ENCODE measurements at places on chromosomes 6 and 20. TPM values are rescaled to one million over a fixed set of nuclear protein-coding genes. Genes with fewer than 3 reads are reported as not detected.

GRCh38 chr20:19589787-19590362, 168.2 kb upstream of the RIN2 start:
- no peaks in the 10 kb centered on the region for H3K36me3 ChIP-seq
- no peaks in the 10 kb centered on the region for H3K27me3 ChIP-seq
- no peak overlapping the region for H3K4me3 ChIP-seq

GRCh38 chr20:20731945-20732296, 19.5 kb upstream of the RALGAPA2 start:
- no peaks in the 10 kb centered on the region for H3K36me3 ChIP-seq
- no peak for DNase-seq
- no peak overlapping the region for H3K27ac ChIP-seq
- H3K4me1 ChIP-seq = peaks cover 11% of the 10 kb centered on the region
- H3K27me3 ChIP-seq = peaks cover 13% of the 10 kb centered on the region

DNA sequence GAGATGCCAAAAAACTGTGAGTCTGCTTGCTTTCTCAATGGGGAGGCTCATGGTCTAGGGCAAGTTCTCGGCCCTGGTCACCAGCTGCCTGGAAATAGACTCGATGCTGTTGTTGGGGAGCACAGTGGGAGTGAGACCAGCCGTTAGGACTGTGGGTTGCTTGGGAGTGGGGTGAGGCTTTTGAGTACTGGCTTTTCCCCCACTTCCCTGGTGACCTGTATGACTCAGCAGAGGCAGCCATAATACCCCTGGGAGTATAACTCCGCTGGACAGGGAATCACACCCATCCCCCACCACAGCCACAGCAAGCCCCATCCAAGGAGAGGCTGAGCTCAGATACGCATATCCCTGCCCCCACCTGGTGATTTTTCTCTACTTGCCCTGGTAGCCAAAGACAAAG, 48.9 kb upstream of the OGFRL1 start:
- no peaks in the 10 kb centered on the region for H3K36me3 ChIP-seq
- no peaks in the 10 kb centered on the region for H3K4me1 ChIP-seq
- H3K4me3 ChIP-seq = no peak overlapping the region
- H3K27me3 ChIP-seq = peaks cover 5% of the 10 kb centered on the region
- H3K27ac ChIP-seq = no peak overlapping the region

- H3K36me3 ChIP-seq = no peaks in the 10 kb centered on the region
- H3K27me3 ChIP-seq = no peaks in the 10 kb centered on the region
- H3K4me3 ChIP-seq = no peak overlapping the region
- DNase-seq = no peak
These were observed 89.4 kb upstream of the PAK5 start for GRCh38 chr20:9928281-9928737.

- peaks cover 46% of the 10 kb centered on the region for H3K4me1 ChIP-seq
- no peaks in the 10 kb centered on the region for H3K27me3 ChIP-seq
- H3K36me3 ChIP-seq = no peaks in the 10 kb centered on the region
- peak; percentile 81 for DNase-seq
- H3K27ac ChIP-seq = no peak overlapping the region
These were observed 5.1 kb downstream of the HLA-DMA start for GRCh38 chr6:32947552-32948465.

GRCh38 chr20:53826597-53827291, 233.1 kb upstream of the ZNF217 start:
- no peak for DNase-seq
- H3K27ac ChIP-seq = peak overlapping the region; percentile 56
- no peaks in the 10 kb centered on the region for H3K27me3 ChIP-seq
- H3K36me3 ChIP-seq = no peaks in the 10 kb centered on the region

GRCh38 chr20:39553120-39553519, 591.0 kb downstream of the DHX35 start:
- H3K4me1 ChIP-seq = no peaks in the 10 kb centered on the region
- no peaks in the 10 kb centered on the region for H3K27me3 ChIP-seq
- no peak overlapping the region for H3K27ac ChIP-seq
- no peak for DNase-seq
- H3K36me3 ChIP-seq = no peaks in the 10 kb centered on the region

DNA sequence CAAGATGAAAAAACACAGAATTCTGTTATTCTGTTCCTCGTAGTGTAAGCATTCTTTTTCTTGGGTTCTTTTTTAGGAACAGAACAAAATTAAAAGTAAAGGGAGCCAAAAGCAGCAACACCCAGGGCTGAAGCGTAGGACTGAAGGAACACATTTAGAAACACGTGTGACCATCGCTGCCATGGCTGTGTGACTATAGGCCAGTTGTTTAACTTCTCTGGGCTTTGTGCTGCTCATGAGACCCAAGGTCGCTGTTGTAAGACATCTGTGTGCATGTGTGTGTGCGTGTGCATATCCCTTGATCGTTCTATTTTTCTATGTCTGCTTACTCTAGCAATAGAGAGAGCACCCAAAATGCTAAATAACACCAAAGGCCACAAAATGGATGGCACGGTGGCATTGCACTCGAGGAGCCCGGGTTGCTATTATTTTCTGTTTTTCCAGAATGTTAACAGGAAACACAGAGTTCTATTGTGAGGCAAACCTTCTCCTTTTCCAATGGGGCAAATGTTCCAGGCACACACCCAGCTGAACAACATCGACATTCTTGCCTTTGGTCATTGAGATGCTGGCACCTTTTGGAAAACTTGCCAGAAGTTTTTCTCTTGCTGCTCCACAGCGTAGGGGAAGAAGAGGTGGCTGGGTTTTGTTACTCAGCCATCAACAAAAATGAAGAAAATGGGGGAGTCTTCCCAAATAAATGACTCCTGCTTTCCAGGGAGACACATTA, 267.8 kb upstream of the ECI2 start:
- DNase-seq = no peak
- H3K27ac ChIP-seq = no peak overlapping the region
- H3K4me3 ChIP-seq = no peak overlapping the region
- no peaks in the 10 kb centered on the region for H3K27me3 ChIP-seq

GRCh38 chr20:63129991-63130657, 85.8 kb downstream of the YTHDF1 start:
- no peaks in the 10 kb centered on the region for H3K36me3 ChIP-seq
- no peak overlapping the region for H3K27ac ChIP-seq
- DNase-seq = no peak
- H3K27me3 ChIP-seq = peaks cover 2% of the 10 kb centered on the region

DNA sequence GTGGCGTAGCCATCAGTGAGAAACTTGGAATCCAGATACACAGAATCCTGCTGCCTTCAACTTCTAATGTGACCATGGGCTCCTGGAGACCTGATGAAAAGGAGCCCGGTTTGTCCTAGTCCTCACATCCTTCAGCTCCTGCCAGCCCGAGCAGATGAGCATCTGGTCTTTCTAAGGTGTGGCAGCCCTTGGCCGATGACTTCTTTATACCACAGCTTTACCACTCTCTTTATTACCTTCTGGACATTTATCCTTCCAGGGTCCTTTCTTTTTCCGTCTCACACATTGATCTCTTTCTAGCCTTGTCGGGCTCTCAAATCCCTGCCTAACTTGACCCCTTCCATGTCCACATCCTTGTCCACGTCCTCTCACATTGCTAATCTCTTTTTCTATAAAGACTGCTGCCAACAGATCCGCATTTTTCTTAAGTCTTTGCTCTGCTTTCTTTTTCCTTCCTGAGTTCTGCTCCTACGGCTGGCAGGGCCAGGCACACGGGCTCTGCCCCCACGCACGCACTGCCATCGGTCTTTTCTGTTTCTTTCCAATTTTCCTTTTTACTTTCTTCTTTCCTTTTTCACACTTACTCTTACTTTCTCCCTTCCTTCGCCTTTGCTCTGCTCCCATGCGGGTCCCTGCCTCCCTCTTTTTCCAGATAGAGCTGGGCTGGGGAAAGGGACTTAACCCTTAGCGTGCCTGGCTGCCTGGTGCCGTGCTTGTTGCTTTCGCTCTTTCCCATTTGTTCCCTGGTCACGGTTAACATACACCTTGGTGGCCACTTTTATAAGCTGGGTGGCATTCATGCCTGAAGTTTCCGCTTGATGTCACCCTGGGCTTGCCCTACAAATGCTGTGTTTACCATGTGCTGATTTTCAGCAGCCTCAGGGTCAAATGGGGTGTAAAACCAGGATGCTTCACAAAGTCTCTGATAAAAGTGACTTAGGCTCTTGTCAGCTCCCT, 9.4 kb upstream of the GMPR start:
- no peaks in the 10 kb centered on the region for H3K36me3 ChIP-seq
- no peaks in the 10 kb centered on the region for H3K4me1 ChIP-seq
- no peak overlapping the region for H3K4me3 ChIP-seq
- peaks cover 15% of the 10 kb centered on the region for H3K27me3 ChIP-seq
- H3K27ac ChIP-seq = no peak overlapping the region

- no peaks in the 10 kb centered on the region for H3K4me1 ChIP-seq
- H3K27me3 ChIP-seq = peaks cover 3% of the 10 kb centered on the region
- no peaks in the 10 kb centered on the region for H3K36me3 ChIP-seq
- no peak overlapping the region for H3K27ac ChIP-seq
- no peak for DNase-seq
These were observed 493.6 kb downstream of the EPM2A start for GRCh38 chr6:145241721-145242120.

SGK2 gene
- 0.23 TPM for total RNA-seq

MEP1A gene
- not detected for total RNA-seq

KCNQ2 gene
- total RNA-seq = 0.26 TPM

BLOC1S5 gene
- 19.6 TPM for total RNA-seq

Measured in activated CD4-positive, alpha-beta T cell treated with anti-CD3 and anti-CD28 coated beads, Interleukin-2, amount 10 ng/mL, durations not matched to agents 24 days and 14 days (primary cell).